ENCODE measurements at places on chromosomes 1 and 21.
A peak's percentile ranks its signal among the peaks of the same experiment; 100 is the strongest.

DNA sequence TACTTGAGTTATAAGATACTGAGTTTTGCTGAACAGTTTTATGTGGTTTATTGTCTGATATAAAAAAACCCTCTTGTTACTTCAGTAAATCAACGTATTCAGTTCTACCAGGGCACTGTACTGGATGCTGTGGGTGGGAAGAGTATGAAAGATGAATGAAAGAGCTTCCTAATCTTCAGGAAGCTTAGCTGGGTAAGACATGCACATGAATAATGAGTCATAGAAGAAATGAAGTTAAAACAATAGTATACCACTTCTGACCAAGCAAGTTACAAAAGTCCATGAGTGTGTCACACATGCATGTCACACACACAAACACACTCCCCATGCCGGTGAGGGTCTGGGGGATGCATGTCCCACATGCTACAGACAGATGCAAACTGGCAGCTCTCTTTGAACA, 105.9 kb downstream of the SIPA1L2 start:
- DNase-seq = no peak

DNA sequence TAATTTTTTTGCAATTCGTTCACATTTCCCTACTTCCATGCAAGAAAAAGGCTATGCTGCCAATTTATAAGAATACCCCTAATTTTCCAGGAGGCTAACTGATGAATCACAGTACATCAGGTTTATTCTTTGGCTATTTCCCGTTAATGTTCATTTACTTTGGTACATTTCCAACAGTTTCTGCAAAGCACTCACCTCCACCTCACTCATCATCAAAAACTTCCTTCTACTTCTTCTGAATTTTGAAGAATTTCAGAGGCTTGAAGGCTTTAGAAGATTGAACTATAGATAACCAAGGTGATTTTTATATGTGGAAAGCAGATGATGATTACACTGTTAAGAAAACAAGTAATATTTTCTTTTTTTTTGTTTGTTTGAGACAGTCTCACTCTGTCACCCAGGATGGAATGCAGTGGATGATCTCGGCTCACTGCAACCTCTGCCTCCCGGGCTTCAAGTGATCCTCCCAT, 60.5 kb upstream of the HP1BP3 start:
- no peak for DNase-seq

DNA sequence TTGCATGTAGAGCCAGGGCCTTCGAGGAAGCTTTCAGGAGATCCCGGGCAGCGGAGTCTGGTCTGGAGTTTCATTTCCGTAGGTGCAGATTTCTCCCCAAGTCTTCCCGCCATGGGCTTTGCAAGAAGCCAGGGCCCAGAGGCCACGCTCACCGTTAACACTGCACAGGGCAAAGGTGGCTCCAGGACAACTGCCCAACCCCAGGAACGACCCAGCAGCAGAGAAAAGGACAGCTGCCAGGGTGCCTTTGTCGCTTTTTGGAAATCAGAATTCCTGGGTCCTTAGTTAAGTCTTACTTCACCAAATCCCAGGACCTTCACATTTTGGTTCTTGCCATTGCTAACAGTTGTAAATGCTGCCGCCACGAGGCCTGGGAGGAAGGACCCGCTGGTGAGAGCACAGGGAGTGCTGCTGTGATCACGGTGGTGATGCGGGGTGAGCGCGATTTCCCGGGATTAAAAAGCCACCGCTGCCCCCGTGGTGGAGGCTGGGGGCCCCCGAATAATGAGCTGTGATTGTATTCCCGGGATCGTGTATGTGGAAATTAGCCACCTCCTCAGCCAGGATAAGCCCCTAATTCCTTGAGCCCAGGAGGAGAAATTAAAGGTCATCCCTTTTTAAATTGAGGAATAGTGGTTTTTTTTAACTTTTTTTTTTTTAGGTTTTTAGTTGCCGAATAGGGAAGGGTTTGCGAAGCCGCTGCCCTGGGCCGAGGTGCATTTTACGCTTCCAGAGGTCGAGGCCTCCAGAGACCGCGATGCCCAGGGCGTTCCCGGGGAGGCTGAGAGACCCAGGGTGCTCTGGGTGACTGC, 8.2 kb downstream of the SIM2 start:
- DNase-seq = no peak

- DNase-seq = no peak
Measured at GRCh38 chr1:92277105-92277723, 21.6 kb downstream of the GLMN start.

DNA sequence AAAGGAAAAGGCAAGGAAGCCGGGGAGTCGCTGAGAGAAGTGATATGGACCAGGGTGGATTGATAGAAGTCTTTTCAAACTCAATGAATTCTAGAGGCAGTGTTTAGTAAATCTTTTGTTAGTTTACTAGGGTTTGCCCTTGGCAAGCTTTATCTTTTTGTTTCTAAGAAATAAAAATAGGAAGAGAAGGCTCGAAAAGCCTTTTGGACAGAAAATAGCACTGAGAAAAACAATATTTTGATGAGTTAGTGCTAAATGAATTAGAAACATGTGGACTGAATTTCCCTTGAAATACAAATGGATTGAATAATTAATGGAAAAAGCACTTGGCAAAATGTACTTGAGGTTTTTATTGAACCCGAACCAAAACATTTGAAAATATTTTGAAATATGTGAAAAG, 121.8 kb upstream of the SPAG17 start:
- no peak for DNase-seq

DNA sequence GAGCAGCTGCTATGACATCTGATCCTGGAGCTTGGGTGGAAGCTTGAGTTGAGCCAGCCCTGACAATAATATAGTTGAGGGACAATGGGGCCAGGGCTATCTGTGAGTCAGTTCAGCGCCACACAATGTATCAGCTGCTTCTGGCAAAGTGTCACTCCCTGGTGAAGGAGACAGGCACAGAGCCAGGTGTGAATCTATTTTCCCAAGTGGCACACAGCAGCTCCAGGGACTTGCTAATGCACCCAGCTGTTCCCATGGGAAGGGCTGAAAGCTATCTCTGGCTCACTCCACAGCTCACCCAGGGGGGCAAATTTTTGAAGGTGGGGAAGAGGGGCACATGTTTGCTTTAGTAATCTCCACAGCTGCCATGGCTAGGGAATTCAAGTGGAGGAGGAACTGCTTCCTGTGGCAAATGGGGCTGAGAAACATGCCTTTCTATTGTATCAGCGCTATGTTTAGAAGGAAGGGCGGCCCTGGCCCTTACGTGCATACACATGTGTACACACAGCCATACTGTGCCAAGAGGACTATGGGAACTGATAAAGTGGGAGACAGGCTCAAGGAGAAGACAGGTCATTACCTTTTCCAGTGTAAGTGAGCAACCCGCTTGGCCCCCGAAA, 2.2 kb downstream of the CYB5R1 start:
- peak; percentile 53 for DNase-seq

- DNase-seq = peak; percentile 11
Measured at GRCh38 chr21:39612233-39613040, at the start of gene B3GALT5. Gene B3GALT5, plus strand, starts transcription at chr21:39612940. Its CDS starts 47,620 bp downstream, at chr21:39660560.

GRCh38 chr1:40064797-40065499, 24.4 kb downstream of the CAP1 start:
- DNase-seq = no peak

DNA sequence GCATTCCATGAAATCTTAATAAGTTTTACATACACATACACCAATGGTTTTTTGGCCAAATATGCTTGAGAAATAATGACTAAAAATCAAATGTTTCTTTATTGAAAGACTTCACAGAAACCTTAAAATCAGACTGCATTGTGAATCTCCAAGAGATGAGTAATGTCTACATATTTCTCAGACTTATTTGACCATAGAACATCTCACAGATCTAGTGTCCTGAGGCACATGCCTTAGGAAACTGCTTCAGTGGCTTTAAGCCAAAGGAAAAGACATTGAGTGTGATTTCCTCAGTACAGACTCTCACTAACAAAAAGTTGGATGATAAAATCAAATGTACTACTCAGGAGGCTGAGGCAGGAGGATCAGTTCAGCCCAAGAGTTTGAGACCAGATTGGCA, 6.2 kb upstream of the C1orf105 start:
- peak; percentile 95 for DNase-seq

GRCh38 chr1:205015241-205015640, 27.8 kb upstream of the CNTN2 start:
- no peak for DNase-seq

DNA sequence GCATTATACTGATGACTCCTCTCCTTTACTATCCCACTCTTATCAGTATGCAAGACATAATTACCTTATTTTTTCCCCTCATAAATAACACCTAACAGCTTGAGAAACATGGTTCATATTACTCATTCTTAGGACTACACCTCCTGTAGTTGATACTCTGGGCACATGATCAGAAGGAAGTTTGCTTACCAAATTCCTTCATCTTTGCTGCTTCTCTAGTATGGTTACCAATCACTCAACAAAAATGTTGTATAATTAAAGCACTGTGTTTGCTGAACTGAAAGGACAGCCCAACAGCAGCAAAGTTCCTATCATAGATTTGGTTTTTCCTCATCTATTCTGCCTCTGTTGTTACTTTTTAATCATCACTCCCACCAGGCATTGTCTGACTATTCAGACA, 586.3 kb downstream of the LRRIQ3 start:
- no peak for DNase-seq
